ENCODE measurements at places on chromosomes 16 and 17. TPM values are rescaled to one million over a fixed set of nuclear protein-coding genes. Genes with fewer than 3 reads are reported as not detected.
A peak's percentile ranks its signal among the peaks of the same experiment; 100 is the strongest.

The RBL2 gene
- 208 TPM for total RNA-seq

The RBFOX1 gene
- not detected for total RNA-seq

- no peak for DNase-seq
Measured at GRCh38 chr17:50447870-50448595, 20.6 kb downstream of the CHAD start.

DNA sequence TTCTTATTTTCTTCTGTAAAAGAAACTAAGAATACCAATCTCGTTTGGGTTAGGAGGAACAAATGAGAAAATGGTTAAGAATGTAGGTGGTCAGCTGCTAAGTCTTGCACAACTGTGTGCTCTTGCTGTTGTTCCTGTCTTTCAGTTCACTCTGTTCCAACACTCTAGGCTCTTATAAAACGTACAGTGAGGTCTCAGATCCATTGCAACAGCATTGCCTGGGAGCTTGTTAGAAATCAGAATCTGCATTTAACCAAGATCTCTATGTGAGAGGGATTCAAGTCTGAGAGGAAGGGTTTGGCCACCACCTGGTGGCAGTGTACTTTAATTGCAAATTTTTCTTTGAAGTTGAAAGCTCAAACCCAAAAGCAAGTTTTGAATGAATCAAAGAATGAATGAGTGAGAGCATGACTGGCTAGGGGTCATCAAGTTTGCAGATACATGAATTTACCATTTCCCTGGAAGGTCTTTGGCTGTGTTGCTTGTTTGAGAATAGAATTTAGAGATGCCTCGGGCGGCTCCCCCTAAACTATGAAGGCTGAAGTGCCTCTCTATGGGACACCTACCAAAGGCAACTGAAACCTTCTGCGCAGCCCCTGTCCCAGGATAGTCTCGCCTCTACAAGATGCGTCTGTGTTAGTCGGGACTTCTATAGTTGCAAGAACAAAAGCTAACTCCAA lies 2.5 kb downstream of the ALOX15B start:
- peak; percentile 51 for DNase-seq

DNA sequence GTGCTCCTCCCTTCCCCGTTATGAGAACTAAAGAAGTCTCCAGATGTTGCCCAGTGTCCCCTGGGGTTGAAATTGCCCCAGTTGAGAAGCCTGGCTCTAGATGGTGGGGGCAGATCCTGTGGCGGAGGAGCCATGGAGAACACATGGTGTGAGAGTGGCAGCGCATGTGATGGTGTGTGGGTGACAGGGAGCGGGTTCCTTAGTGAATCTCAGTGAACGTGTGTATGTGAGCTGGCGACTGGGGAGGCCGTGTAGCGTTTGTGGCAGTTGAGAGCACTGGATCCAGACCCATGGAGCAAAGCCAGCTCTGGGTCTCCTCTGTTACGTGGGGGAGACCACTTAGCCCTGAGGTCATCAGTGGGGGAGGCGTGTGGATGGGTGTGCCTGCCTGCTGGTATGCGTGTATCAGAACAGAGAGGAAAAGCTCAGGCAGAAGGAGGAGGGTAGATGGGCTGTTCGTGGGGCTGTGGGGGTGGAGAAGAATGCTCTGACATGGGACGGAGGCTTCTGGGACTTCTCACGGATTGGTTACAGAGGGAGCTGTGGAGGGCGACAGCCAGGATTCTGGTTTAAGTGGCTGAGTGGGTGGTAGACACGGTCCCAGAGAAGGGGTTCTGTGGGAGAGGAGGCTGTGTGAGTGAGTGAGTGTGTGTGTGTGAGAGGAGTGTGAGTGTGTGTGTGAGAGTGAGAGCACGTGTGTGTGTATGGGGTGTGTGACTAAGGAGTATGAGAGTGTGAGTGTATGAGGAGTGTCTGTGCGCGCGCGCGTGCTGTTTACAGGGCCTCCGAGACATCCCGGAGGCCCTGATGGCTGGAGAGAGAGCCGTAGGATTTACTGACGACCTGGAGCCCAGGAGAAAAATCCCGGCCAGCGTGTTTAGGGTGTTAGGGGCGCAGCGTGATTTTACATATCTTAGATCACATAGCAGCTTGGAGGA lies 193.8 kb downstream of the SNX29 start:
- DNase-seq: no peak

The CHD9NB gene
- total RNA-seq: not detected

DNA sequence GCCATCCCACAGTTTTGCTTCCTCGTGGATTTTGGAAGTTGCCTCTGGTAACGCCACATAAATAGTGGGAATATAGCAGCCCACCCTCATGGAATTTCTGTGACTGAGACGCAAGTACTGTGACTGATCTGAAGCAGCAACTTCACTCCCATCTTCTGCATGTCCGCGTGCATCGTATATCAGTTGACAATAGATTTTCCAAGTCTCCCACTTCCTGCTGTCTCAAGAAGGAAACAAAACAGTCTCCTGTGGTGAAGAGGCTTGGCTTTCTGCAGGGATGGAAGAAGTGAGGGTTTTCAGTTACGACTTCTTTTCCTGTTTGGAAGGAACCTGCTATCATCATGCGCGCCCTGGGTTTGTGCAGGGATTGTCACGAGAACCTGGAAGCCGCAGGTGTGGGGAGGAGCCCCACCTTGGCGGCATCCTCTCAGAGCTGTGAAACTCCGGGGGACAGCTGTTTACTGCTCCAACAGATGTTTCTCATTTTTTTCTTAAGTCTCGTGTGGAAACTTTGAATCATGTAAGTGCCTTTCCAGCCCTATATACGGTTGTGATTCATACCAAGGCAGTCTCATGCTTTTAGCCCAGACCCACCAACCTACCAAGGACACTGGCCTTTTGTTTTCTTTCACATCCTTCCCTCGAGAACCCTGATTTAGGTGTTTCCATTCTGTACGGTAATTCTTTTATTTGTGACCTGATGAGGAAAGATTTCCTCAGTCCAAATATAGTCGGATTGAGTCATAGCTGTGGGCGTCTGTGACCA lies 57.5 kb downstream of the WIPI1 start:
- no peak for DNase-seq

- no peak for DNase-seq
Measured at GRCh38 chr16:87728026-87728425, 37.8 kb downstream of the KLHDC4 start.

DNA sequence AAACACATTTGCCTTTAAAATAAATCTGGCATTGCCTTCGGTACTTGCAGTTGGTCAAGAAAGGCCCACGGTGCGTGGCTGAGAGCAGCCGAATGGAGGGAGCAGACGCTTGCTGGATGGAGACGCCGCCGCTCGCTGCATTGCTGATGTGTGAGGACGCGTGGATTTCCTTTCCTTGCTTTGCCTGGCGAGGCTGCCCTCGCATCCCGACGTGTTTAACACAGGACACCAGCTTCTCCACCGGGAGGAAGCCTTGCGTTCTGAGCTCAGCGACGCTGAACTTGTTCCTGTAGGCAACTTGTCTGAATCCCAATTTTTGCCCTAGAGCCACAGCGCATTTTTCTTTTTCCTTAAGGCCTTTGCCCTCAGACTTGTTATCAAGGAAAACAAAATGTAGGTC lies 45.8 kb downstream of the COX4I1 start:
- no peak for DNase-seq

GRCh38 chr17:82698974-82699442 lies 510 bp upstream of the RAB40B start:
- DNase-seq: no peak

The ST6GALNAC1 gene
- total RNA-seq: 8.5 TPM

GRCh38 chr17:43183921-43184320 lies 12.9 kb downstream of the NBR1 start:
- no peak for DNase-seq

GRCh38 chr17:4008441-4009185 lies 44.4 kb upstream of the ATP2A3 start:
- DNase-seq: no peak

- DNase-seq: no peak
Measured at GRCh38 chr16:1984347-1985225, 593 bp downstream of the GFER start.
